Cortex of kidney (tissue), 1 donor: ENCODE measurements at places on chromosomes 12 and 14.

DNA sequence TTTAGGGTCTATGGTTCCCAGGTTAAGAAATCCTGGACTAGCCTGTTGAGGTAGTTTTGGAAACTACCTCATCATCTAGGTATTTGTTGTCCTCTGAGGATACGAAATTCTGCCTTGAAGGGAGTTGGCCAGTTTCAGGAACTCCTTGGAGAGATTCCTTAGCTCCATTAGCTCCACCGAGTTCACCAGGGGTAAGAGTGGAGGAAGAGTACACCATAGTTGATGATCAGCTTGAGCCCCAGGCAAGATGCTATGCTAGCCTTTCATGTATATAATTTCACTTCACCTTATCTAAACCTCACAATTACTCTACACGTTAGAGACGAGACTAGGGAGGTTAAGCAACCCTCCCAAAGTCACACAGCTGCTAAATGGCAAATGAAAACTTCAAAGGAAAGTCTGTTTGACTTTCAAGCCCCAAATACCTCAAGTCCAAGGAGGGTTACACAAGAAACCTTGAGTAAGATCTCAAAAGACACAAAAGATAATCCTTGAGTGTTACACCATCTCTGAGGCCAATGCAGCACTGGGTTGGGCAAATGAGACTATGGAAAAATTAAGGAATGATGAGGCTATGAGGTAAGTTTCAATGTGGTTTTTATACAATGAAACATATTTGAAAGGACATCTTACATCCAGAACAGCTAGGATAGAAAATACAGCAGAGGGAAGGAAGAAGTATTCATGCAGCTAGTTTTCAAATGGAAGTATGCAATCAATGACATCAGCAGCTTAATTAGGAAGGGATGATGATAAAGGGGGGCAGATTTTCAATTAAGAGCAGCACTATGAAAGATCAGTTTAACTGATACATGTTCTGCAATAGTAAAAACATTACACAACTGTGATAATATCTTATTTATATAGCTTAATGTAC, 97.2 kb upstream of the KRAS start:
- DNase-seq, result no peak

DNA sequence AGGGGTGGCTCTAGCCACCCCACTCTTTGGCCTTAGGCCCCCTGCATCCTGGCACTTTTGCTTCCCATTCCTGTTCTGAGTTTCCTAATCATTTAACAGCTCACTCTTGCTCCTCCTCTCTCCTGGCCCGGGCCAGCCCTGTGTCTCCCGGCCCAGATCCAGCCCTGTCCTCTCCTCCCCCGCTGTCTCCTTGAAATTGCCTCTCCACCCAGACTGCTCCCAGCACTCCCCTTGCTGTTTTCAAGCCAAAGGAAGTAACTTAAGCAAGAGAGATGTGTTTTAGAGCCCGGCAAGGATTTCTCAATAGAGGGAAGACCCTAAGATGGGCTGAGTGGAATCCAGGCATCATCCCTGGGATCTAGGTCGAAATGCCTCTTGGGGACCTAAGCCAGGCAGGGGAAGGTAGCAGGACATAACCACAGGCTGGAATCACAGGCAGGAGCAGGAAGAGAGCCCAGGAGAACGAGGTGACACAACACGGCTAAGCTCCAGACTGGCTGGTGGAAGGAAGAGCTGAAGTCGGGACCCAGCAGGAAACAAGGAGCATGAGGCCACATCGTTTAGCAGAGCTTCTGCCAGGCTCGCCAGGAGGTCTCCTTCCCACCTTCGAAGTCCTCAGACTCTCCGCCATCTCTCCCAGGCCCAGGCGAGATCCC, 2.0 kb upstream of the LRP1-AS start:
- no peak for DNase-seq

DNA sequence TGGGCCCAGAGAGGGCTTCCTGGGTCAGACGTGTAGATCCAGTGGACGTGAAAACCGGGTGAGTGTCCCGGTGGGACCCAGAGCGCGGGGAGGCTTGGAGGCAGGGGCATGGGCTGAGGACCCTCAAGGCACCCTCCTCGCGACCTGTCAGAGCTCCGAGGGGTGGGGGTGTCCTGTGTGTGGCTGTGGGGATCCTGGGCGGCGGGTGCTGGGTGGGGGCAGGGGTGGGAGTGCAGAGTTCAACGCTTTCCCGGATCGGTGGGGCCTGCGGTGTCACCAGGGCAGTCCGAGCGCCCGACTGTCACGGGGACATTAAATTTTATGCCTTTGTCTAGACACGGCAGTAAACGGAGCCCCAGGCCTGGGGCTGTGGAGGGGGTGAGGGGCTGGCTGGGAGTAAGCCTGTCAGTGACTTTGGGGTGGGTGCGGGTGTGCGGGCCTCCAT, 1.0 kb downstream of the TMEM121 start:
- DNase-seq, result no peak

GRCh38 chr14:44763356-44763755, 198.4 kb downstream of the KLHL28 start:
- no peak for DNase-seq

DNA sequence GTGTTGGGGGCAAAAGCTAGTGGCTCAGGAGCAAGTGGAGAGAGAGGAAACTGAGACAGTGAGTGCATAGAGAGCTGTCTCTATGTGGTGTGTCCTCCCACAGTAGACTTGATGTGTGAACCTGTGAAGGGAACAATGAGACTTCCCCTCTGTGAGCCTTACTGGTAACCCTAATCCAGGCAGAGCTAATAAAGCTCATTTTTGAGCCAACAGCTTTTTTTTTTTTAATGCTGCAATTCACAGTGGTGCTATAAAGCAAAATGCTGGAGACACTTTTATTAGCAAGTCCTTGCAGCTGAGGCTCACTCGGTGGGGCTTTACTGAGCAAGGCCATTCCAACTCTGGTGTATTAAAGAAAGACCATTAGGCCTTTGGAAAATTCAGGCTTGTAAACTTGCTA, 26.9 kb downstream of the FBXW8 start:
- no peak for DNase-seq

DNA sequence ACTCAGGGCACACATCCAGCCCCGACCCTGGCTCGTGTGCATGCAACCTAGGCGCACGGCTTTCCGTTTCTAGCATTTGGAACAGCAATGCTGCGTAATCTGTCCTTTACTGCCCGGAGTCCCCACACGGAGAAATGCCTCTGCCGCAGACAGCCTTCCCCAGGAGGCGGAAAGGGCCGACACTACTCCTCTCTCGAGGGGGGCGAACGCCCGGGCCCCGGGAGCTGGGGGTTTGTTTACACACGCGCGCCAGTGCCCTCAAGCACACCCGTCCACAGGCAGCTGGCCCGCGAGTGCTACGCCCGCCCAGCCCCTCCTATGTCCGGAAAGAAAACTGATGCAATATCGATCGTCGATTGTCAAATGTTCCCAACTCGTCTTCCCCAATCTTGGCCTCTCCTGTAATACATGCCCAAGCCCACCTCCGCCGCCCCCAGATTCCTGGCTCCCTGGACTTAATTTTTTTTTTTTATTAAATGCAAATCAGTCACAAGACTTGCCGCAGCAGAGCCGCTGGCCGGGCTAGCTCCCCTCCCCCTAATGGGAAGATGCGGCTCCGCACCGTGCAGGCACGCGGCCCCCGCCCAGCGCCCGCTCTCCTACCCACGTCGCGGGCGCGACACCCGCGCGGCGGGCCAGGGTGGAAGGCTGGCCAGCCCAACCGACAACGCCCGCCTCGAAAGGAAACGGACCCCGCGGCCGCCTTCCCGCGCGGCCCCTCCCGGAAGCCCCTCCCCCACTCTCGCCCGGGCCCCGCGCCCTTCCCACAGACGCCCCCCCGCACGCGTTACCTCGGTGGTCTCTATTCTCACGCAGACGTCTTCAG, 642 bp downstream of the SLC38A2 start:
- DNase-seq, result no peak

- no peak for DNase-seq
These were observed 620 bp upstream of the NID2 start for GRCh38 chr14:52069307-52070050.

GRCh38 chr12:54602661-54603060, 14.2 kb upstream of the PPP1R1A start:
- no peak for DNase-seq

- no peak for DNase-seq
These were observed 26.2 kb downstream of the NID2 start for GRCh38 chr14:52042371-52043289.
